MG63 (cell line): ENCODE measurements at places on chromosomes 16 and 17. TPM values are rescaled to one million over a fixed set of nuclear protein-coding genes. Genes with fewer than 3 reads are reported as not detected.

EMP2 gene
- 22.5 and 33.1 TPM in 2 replicates for total RNA-seq

CACNG1 gene
- not detected in 2 replicates for total RNA-seq

GRCh38 chr17:2893422-2893914 lies 97.2 kb downstream of the RAP1GAP2 start:
- DNase-seq: no peak

DNA sequence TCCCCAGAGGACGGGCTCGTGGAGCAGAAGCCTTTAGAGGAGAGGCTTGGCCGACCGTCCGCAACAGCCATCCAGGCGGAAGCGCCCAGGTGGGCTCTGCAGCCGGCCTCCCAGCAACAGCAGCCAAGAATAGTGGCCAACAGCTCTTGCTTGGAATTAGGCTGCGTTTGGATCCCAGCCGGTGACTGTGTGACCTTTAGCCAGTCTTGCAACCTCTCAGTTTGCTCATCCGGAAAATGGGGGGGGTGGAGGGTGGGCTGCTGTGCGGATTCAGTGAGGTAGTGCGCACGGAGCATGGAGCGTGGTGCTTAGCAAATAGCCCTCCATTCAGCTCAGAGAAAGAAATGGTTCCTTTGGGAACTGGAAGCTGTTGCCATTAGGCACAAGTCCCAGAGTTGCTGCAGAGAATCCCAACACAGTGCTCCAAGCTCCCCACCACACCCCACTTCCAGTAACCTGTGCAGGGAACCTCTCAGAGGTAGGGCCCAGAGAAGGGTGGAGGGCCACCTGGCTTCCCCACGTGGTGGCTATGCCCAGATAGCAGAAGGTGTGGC lies 46.7 kb downstream of the RTN4RL1 start:
- no peak for DNase-seq

GPRC5C gene
- total RNA-seq: 10.4 and 18.5 TPM in 2 replicates
